ENCODE measurements at places on chromosomes 16 and 17.

GRCh38 chr17:16419074-16419928 lies 3.9 kb downstream of the TRPV2 start:
- DNase-seq: peak; percentile 57

- no peak for DNase-seq
These were observed 7.7 kb downstream of the CCL3L1 start for GRCh38 chr17:36188891-36189306.

- DNase-seq: no peak
These were observed 20.0 kb downstream of the ARHGAP23 start for GRCh38 chr17:38448208-38448771.

DNA sequence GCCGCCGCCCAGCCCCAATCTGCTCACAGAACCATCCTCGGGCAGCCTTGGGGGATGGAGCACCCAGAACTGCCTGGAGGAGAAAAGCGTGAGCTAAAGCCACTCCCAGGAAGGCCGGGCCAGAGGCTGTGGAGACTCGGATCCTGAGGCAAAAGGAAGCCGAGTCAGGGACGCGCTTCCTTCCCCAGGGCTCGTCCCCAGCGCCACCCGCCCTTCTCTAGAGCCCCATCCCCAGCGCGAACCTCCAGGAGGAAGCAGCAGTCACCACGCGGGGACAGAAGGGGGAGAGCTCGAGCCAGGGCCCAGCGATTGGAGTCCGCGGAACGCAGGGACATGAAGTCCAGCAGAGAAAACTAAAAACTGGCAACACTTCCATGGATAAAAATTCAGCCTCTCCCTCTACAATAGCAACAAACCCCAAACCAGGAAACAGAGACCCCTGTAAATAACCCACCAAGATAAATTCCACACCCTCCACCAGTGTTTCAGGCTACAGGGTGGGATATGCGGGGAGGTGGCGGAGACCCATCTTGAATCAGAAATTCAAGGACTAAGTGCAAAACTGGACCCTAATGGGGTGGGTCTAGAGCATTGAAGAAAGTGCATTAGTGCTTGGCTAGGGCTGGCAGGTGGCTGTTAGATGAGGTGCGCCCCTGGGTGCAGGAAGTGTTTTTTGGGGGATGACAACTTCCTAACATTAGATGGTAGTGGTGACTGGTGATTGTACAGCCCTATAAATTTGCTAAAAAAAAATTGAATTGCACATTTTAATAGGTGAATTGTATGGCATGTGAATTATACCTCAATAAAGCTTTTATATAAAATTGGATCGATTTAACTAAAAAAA lies 116.1 kb upstream of the METRNL start:
- DNase-seq: peak; percentile 27

DNA sequence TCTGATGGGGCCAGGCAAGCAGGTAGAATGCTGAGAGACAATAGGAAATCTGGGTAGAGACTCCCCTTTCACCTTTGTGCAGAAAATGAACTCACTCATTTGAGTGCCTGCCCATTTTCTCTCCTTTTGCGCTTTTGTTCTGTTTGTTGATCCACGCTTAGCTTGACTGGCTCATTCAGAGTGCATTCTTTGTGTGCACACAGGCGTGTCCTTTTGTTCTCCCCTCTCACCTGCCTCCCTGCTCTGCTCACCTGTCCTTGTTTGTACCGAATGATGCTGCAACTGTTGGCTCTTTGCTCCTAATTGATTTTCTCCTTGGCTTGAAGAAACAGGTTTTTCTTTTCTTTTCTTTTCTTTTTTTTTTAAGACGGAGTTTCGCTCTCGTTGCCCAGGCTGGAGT lies 15.8 kb downstream of the PGS1 start:
- no peak for DNase-seq

DNA sequence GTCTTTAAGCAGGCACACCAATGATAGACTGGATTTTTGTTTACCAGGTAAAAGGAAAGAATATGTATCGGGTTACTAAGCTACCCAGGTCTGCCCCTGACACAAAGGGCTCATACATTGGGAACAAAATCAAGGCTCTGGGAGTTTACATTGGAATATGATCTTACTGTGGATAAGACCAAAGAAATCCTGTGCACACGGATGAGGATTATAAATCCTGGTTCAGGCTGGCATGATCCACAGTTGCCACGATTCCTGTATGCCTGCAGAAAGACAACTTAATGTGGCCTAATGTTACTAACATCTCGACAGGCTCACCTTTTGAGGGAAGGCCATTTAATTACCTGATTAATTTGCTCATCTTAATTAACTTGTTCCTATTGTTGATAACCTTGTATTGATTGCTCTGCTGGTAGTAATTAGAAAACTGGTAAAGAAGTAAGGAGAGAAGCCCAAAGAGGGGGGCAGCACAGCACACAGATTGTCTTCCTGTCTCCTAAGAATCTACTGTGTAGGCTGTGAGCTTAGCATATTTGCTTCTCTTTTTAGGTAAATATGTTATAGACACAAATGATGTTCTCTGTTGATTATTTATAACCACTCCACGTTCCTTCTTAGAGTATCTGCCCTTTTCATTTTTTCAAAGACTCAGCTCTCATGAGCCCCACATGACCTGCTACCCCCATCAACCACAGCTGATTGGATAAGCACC lies 51.0 kb upstream of the TOX3 start:
- DNase-seq: no peak

DNA sequence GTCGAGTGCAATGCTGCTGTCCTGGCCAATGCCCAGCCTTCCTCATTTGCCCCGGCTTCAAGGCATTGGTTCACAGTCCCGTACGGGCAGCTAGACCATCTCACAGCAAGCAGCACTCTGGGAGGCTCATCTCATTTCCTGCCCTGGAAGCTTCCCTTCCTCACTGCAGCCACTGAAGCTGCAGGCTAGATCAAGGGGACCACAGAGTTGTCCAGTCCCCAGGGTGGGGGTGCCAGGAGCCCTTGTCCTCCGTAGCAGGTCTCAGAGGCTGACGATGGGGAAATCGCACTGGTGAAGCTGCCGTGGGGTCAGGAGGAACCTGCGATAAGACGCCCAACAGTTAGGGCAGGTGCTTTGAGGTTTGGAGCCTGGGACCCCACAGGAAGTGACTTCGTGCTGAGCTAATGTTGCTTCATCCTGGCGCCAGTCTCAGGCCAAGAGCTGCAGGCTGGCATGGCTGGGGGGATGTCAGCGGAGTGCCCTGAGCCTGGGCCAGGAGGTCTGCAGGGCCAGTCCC lies at the start of gene SPNS3:
SPNS3 (plus strand) TSS at position 426 of the 517 bp plus-strand sequence; CDS start at position 454, 28 bp downstream.
- DNase-seq: no peak

DNA sequence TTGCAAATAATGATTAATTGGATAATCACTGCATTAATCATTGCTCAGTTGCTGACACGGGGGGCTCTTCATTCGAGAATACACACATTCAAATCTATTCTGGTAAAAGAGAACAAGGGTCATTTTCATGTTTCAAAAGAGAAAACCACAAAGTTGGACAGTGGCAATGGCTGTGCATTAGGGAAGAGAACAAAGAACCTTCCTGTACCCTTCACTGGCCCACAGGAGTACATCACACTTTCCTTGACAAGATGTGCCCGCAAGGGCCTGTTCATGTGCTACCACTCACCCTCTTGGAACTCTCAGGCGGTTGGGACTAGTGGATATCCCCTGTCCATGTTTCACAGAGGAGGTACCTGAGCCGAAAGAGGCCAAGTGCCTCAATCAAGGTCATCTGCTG lies 223.2 kb downstream of the ZFHX3 start:
- DNase-seq: no peak

- no peak for DNase-seq
These were observed 6.7 kb downstream of the HS3ST3B1 start for GRCh38 chr17:14307560-14308024.

GRCh38 chr16:5891296-5891695 lies 793.7 kb upstream of the EEF2KMT start:
- DNase-seq: no peak
